ENCODE measurements at places on chromosomes 7 and 10.

DNA sequence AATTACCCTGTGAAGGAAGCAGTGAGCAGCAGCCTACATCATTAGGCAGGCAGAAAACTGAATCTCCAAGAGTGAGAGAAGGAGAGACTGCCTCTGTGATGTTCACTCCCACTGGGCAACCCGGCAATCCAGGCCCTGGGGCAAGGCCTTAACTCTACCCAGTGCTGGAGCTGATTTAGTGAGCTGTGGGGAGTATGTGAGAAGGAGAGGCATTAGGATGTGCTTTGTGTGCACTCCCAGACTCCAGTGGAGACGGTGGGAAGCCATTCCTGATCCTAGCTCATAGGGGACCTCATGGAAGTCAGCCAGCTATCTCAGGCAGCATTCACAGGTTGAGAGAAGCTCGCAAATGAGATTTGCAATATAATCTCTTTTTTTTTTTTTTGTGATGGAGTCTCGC, 41.1 kb upstream of the CDK13 start:
- DNase-seq, result no peak

- DNase-seq, result no peak
These were observed 10.7 kb downstream of the PSAP start for GRCh38 chr10:71840177-71840957.

GRCh38 chr10:68212721-68213352, 19.1 kb downstream of the ATOH7 start:
- DNase-seq, result no peak

- DNase-seq, result no peak
These were observed 208.2 kb upstream of the PRPS1L1 start for GRCh38 chr7:18235819-18236218.

DNA sequence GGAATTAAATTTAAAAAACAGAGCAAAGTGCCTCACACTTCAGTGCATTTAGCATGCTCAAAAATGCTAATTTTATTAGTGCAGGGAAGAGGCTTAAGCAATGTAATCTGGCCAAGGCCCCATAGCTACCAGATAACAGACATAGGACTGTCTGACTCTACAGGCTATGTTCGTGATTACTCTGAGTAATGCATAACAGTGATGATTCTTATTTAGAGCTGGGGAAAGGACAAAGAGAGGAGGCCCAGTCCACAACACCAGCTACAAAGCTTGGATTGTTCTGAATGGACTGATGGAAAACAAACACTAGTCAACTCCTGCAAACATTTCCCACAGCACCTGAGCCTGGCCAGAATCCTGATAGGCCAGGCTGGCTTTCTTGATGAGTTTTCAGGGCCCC, 8.4 kb upstream of the CH25H start:
- no peak for DNase-seq

GRCh38 chr7:6218329-6218728, 54.1 kb downstream of the CYTH3 start:
- DNase-seq, result no peak

DNA sequence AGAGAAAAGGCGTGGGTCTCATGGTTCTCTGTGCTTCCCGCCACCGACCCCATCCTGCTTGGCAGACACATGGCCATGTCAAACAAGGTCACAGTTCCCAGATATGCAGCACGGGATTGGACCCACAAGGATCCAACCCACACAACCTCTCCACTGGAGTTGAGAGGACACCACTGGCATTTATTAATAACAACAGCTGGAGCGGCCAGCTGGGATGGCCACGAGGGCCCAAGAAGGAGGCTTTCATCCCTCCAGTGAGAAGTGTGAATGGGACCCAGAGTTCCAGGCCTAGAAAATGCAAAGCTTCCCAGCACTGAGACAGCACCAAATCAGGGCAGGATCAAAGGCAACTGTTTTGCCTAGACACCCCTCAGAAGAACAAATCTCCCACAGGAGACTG, 31.5 kb downstream of the FGFR2 start:
- no peak for DNase-seq

DNA sequence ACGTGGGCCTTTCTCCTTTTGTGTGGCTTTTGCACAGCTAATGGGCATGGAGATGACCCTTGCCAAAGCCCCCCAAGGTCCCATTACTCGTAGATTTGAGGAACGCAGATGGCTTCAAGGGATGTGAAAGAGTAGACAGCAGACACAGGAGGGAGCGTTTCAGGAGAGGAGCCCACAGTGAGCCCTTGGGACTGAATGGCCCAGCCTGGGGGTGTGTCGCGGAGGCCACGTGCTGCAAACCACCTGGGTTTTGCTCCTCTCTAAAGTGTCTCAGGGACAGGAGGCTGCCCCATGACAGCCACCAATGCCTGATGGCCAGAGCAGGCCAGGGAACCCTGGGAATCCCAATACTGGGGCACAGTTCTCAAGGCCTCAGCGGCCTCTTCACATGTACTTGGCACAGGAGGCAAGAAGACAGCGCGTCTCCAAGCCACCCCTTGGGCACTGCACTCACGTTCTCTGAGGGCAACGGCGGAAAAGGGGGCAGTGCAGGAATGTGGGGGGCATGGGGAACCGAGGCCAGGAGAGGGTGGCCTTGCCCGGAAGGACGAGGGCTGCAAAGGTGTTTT, 185.2 kb downstream of the WDR37 start:
- DNase-seq, result no peak

DNA sequence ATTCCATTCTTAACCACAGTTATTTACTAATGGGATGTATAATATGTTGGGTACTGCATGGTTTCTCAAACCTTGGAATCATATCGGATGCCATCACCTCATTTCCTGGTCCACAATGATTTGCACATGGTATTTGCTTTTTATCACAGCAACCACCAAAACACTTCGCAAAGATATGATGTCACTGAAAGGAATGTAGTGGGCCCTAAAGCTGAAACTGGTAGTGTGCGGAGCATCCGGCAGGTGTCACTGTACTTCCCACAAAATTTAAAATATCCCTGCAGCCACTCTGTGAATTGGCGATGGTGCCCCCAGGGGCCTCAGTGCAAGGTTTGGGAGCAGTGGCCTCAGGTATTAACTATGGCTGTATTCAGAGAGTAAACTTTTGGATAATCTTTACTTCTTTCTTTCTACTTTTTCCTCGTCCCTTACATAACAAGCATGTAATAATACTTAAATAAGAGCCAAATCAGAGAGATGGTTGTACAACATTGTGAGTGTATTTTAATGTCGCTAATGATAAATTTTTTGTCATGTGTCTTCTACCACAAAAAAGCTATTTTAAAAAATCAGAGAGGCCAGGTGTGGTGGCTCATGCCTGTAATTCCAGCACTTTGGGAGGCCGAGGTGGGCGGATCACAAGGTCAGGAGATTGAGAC, 66.2 kb downstream of the FAM241B start:
- DNase-seq, result no peak

DNA sequence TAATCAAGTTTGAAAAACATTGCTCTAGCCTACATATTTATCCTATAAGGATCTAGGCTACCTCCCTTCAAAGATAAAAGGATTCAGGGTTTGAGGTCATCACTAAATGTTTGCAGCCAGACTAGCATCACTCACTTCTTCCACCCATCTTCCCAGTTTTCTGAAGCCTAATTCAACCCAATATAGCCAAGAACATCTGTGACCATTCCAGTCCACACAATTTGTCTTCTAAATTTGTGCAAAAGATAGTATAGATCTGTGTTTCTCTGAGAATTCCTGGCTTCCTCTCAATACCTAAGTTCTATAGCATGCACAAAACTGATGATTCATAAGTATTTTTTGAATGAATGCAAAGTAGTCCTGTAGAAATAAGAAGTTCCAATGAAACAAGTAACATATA, 103.0 kb upstream of the CDK1 start:
- no peak for DNase-seq
